Stimulated activated CD4-positive, alpha-beta T cell treated with anti-CD3 and anti-CD28 coated beads, Interleukin-4, amount 100 ng/mL, for 4 hours (primary cell): ENCODE measurements at places on chromosomes 11 and 22.

- no peak for DNase-seq
These were observed 57.9 kb downstream of the LRRC74B start for GRCh38 chr22:21103633-21104032.

DNA sequence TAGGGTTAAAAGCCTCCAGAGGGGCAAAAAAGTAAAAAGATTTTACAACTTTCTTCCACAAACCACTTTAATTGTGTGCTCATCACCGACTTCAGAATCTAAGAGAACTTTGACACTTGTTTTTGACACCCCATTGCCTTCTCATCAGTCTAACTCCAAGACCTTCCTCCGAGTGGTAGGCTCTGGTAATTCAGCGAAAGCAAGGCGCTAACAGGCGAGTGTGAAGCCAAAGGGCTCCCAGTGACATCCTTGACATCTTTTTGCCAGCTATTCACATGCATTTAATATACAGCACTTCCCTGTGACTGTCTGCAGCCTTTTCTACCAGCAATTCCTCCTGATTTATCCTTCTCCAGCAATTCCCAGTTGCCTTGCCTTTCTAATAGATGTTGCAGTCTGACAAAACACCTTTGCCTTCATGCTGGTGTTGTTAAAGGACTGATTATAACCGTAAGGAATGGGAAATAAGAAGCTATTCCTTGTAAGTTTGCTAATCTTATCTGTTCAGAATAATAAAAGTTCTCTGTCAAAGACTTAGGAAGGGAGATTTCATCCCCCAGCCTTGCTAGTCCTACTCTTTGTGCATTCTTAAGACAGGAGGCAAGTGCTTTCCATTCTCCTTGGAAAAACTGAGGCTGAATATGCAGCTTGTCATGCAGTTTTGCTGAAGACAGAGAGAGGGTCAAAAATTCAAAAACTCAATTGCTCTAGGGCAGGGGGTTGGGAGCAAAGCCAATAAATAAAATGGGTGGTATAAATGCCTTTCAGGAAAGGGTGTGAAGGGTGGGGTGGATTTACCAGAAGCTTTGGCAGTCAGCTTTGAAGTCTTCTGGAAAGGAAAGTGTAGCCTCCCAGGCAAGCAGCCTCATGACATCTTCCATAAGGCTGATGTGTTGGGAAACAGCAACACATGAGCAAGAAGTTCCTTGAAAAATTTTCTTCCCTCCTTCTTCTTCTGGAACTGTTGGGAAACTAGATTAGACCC is 39.1 kb downstream of the SNX19 start:
- no peak for DNase-seq

DNA sequence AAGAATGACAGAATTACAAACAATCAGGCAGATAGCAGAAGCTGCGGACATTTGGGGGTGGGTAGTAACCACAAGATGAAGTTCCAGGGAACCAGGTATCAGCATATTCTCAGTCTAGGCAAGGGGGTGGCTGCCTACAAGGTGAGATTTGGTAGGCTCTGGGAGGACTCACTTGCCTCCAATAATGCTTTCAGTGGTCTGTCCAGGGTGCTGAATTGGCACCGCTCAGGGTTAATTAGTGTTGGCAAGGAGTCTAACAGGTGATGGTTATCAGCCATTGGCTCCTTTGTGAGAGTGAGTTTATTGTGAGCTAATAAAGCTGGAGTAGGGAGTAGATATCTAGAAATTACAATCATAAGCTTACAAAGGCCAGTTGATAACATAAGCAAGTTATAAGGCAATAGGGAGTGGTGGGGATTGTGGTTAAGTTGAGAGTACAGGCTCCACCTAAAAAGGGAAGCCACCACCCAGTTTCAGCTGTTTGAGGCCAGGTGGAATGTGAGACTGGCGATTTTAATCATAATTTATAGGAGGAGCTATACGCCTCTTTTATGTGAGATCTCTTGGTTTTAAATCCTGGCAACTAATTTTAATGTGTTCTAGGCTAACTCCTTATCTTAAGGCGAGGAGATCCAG is 320.5 kb downstream of the MIAT start:
- no peak for DNase-seq

DNA sequence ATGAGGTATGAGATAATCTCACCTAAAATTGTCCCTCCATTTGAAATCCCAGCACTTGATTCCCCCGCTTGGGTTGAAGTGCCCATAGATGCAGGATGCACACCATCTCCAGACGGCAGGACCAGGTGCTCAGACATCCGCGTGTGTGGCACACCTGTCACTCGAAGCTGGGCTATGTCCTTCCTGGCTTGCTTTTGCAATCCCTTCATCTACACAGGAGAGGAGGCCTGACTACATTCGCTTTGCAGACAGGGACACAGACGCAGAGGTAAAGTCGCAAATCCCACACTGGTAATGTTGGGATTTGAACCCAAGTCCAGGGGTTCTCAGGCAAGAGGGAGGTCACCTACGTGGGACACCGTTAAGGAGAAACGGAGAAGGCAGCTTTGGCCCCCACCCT is 7.2 kb upstream of the CYTH4 start:
- no peak for DNase-seq

- no peak for DNase-seq
These were observed 37.0 kb upstream of the PPARA start for GRCh38 chr22:46113110-46113909.

DNA sequence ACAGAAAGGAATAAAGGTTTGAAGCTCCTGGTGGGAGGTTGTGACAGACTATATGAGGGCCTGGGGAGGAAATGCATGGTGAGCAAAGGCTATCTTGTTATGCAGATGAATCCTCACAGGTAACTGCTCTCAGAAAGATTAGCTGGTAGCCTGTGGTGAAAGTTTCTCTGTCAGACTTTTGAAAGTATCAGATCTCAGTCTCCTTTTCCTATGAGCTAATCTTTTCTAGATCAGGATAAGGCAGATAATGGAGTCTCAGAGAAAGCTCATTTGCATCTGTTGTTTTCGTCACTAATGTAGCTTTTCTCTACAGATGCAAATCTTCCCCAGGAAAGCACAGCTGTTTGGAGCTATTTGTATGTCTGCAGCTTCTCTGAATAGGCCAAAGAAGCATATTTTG is 21.0 kb upstream of the OR6X1 start:
- no peak for DNase-seq

DNA sequence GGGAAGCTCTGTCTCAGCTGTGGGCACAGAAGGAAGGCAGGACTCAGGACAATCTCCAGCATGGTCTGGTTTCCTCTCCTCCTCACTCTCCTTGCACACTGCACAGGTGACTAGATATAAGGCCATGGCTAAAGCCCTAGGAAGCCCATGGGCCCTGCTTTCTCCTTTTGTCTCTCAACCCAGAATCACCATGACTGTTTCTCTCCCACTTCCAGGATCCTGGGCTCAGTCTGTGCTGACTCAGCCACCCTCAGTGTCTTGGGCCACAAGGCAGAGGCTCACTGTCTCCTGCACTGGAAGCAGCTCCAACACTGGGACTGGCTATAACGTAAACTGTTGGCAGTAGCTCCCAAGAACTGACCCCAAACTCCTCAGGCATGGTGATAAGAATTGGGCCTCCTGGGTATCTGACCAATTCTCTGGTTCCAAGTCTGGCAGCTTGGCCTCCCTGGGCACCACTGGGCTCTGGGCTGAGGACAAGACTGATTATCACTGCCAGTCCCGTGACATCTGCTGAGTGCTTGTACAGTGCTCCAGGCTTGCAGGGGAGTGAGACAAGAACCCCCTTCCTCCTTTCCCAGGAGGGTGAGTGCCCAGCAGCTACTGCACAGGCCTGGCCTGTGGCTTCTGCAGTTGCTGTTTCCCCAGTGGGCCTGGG is 104.0 kb upstream of the TOP3B start:
- DNase-seq = no peak

DNA sequence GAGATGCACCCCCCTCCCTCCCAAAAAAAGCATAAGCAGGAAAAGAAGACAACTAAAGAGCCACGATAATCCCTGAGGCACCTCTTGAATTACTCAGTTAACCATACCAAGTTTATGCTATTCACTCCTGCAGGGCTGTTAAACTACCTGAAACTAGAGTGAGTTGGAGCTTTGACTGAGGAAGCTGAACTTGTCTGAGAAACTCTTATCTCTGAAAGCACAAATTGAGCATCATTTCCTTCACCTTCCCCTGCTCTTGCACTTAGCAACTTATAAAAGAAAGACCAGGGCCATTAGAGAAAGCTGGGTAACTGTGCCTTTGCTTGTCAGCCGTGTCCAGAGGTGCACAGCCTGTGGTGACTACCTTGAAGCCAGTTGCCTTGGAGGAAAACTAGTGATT is 745.6 kb downstream of the NELL1 start:
- DNase-seq = no peak

- peak; percentile 70 for DNase-seq
These were observed 1.9 kb downstream of the NEAT1 start for GRCh38 chr11:65424205-65425104.
